ENCODE measurements at places on chromosomes 1 and 21.
A peak's percentile ranks its signal among the peaks of the same experiment; 100 is the strongest.

GRCh38 chr1:17646444-17647280 is 107.2 kb downstream of the ARHGEF10L start:
- DNase-seq = no peak

DNA sequence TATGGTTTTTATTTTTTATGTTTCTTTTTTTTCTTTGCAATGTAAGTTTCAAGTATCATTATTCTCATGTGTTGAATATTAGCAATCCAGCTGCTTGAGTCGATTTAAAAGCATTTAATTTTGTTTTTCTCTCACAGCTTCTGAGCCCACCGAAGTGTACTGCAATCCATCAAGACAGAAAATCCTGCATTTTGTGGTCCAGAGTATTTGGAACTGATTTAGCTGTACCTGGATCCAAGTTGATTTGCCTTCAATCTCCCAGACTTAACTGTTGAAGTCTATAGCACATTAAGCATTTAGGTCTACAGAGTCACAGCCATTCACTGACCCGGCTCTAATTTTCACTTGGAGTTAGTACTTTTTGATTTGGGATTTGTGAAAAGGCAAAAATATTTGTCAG is 622.9 kb upstream of the ADAMTS5 start:
- DNase-seq = no peak

- DNase-seq = no peak
These were observed 7.9 kb downstream of the LURAP1 start for GRCh38 chr1:46211051-46211450.

DNA sequence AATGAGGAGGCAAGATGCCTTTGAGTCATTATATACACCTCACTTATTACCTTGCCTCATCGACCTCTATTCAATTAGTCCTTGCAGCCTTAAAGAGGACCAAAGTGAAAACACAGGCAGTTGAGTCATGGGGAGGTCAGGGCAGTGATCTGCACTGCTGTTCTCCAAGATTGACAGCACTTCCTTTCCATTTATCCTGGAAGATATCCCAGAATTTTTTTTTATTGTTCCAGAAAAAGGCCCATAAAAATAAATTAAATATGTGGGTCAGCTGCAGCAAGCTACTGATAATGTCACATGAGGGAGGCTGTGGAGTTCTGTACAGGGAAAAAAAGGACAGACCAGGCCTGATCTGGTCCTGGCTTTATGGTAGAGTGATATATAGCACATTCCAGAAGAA is 33.2 kb upstream of the CDC42BPA start:
- DNase-seq = no peak

DNA sequence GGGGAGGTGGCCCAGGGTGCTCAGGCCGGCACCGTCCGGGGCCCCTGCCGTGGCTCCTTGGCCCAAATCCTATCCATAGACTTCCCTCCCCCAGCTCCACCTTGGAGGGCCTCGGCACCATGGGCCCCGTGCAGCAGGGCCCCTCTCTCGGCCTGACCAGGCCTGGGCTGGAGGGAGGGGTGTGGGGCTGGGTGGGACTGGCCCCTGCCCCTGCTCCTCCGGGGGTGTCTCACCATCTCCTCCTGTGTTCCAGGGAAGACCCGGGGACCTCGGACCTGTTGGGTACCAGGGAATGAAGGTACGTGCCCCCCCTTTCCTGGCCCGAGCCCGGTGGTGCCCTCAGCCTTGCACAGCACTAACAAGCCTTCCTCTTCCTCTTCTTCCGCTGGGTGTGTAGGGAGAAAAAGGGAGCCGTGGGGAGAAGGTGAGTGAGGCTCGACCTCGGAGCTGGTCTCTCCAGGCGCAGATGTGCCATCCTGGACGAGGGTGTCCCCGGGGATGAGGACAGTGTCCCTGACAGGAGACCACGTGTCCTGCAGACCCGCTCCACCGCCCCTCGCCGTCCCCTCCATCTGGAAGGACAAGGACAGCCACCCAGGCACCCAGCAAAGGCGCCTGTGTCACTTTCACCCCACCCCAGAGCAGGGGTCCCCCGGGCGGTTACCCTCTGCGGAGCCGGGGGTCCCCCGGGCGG is 7.9 kb downstream of the COL6A1 start:
- no peak for DNase-seq

DNA sequence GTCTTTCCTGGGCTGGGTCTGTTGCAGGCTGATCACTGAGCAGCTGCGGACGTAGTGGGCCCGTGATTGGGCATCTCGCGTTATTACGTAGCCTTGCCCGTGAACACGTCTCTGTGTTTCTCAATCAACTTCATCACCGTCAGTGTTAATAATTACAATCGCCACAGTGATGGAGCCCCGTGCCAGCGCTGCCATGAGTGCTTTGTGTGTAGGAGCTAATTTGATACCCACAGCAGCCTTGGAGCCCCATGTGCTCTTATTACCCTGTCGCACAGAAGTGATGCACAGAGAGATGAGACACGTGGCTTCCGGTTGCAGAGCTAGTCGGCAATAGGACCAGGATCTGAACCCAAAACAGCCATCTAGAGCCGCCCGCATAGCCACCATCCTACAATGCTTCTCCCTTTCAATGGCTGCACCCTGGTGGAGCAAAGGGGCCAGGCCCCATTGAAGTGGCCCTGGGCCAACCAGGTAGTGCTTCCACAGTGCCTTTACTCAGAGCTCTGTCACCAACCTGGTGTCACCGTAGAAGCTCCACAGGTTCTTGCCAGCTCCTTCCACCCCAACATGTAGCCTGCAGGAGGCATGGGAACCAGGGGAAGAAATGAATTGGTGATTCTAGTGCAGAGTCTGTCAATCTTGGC is 398.5 kb upstream of the VAMP3 start:
- DNase-seq = no peak

- DNase-seq = no peak
These were observed 130.5 kb downstream of the TOMM20 start for GRCh38 chr1:234997896-234998741.

- no peak for DNase-seq
These were observed 1.1 kb downstream of the ESPN start for GRCh38 chr1:6425658-6426057.

GRCh38 chr1:105626276-105626987 is 1430.0 kb upstream of the PRMT6 start:
- no peak for DNase-seq

- no peak for DNase-seq
These were observed 35.8 kb downstream of the WNT4 start for GRCh38 chr1:22107126-22107525.

- peak; percentile 49 for DNase-seq
These were observed 100.8 kb downstream of the UCK2 start for GRCh38 chr1:165928075-165928731.

- no peak for DNase-seq
These were observed 190.7 kb downstream of the CENPF start for GRCh38 chr1:214793708-214794107.

DNA sequence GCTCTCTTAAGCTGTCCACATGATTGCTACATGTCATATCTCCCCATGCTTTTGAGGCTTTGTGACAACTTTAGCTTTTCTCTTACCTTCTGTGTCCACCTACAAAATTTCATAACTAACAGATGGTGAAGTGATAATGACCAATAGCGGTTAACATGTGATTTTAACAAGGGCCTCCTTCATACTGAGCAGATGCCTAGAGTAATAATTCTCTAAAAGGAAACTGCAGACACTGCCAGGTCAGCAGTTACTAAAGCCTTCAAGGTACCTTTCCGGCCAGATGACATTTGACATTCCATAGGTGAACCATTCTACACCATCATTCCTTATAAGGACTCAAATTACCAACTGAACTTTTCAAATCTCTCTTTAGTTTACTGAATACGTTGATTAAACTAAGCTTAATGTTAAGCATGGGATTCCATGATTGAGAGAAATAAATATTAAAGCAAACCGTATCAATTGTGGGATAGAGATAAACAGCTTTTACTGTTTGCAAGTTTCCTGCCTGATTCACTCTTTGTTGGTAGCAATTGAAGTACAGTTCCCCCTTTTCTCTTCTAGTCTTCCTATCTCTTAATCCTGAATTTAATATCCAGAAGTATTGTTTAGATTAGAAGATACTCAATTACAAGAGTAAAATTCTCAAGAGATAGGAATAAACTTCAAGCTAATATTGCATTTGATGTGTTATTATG is 205.1 kb downstream of the PLA2G4A start:
- DNase-seq = no peak

DNA sequence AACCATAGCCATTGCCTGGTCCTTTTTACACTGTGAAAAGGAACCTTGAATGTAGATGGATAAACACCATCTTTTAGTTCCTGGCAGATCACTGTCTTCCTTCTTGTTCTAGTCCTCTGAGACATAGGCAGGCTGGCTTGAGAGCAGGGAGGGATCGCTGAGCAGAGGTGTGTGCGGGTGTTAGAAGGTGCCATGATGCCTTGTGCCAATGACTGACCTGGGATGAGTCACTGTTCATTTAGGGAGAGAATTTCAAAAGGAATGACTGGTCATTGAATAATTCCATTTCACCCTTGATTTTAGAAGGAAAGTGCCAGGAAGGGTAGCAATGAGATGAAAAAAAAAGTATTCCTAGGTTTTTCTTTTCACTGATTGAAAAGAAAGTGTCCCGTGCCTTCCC is 383.9 kb downstream of the KIF26B start:
- no peak for DNase-seq

DNA sequence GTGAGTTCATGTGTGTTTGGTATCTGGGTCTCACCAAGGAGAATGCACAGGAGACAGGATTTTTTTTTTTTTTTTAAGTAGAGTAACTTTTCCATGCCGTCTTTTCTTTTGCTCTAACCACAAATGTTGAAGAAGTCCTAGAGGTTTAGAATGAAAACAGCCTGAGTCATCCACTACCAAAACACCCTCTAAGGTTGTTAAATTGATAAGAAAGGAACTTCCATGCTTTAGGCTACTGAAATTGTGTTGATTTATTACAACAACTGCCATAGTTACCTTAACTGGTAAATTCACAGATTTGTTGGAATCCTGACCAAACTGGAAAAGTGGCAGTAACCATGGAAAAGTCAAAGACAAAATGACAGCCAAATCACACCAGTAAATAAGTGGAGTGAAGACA is 375.6 kb downstream of the AMY1C start:
- no peak for DNase-seq

GRCh38 chr1:170356585-170356984 is 175.4 kb upstream of the GORAB start:
- no peak for DNase-seq

DNA sequence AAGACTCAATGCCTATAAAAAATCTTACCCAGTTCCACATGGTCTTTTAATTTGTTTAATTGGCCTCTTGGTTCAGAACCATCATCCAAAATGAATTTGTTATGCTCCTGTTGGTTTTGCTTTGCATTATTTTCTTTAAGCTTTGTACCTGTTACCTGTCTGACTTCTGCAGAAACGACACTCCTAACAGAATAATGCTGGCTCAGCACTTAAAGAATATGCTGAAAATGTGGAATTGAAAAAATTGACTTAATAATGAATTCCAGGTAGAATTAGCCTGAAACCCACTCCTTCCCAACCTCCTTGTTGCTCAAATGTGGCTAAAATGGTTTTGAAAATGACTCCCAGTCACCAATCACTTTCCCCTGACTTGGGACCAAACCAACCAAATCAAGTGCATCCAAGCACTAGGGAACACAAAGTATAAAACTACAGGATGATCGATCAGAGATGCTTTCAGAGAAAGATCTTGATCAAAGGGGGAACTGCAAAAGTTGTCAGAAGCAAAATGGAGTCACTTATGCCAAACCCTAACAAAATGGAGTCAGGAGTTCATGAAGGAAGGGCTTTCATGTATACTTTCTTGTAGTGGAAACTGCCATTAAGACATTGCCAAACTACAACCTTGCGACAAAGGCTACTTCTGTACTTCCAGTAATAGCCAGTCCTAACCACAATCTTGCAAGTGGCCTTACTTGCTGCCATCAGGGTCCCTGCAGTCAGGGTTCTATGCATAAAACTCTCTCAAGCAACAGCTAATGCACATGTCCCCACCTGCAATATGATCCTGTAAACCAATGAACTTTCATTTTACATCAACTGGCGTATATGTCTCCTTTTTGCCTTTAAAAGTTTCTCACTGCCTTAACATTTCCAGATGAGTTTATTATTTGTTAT is 5.4 kb downstream of the GBP7 start:
- no peak for DNase-seq

DNA sequence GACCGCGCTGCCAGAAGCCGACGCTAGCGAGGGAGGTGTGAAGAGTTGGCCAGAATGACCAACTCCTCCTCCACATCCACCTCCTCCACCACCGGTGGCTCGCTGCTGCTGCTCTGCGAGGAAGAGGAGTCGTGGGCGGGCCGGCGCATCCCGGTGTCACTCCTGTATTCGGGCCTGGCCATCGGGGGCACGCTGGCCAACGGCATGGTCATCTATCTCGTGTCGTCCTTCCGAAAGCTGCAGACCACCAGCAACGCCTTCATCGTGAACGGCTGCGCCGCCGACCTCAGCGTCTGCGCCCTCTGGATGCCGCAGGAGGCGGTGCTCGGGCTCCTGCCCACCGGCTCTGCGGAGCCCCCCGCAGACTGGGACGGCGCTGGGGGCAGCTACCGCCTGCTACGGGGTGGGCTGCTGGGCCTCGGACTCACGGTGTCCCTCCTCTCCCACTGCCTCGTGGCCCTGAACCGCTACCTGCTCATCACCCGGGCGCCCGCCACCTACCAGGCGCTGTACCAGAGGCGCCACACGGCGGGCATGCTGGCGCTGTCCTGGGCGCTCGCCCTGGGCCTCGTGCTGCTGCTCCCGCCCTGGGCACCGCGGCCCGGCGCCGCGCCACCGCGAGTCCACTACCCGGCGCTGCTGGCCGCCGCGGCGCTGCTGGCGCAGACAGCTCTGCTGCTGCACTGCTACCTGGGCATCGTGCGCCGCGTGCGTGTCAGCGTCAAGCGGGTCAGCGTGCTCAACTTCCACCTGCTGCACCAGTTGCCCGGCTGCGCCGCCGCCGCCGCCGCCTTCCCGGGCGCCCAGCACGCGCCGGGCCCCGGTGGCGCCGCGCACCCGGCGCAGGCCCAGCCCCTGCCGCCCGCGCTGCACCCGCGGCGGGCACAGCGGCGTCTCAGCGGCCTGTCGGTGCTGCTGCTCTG is 1.2 kb downstream of the GPR88 start:
- peak; percentile 22 for DNase-seq

DNA sequence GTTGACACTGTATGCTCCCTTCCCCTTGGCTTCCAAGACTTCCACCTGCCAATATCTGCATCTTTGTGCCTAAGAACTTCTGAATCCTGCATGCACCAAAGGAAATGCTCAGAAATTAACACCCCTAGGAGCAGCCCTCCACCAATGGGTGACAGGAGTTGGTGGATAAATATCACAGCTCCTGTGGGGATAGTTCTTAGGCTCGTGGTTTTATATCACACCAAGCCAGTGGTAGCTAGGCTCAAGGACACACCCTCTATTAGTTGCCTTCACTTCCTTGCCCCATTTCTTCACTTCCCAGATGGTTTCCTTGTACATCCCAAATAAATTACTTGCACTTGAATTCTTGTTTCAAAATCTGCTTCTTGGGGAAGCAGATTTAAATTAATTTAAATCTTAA is 16.9 kb upstream of the CDC14A start:
- no peak for DNase-seq
